ENCODE measurements at places on chromosomes 11 and 22. TPM values are rescaled to one million over a fixed set of nuclear protein-coding genes. Genes with fewer than 3 reads are reported as not detected.

HEPN1 gene
- not detected for total RNA-seq

DEFB108B gene
- total RNA-seq: not detected

TTLL1 gene
- total RNA-seq: 9.6 TPM

ACRV1 gene
- total RNA-seq: not detected

CNGA4 gene
- under 0.01 TPM for total RNA-seq

OR9Q2 gene
- total RNA-seq: 0.12 TPM

B3GAT1 gene
- total RNA-seq: not detected

SCO2 gene
- total RNA-seq: 2.7 TPM

TH gene
- total RNA-seq: not detected

NTM gene
- total RNA-seq: 82.5 TPM

DNAJB7 gene
- not detected for total RNA-seq

ACTN3 gene
- under 0.01 TPM for total RNA-seq

GVQW3 gene
- total RNA-seq: 2.3 TPM

SF3A1 gene
- total RNA-seq: 18.7 TPM

CTSW gene
- 0.12 TPM for total RNA-seq

Measured in uterine smooth muscle cell (primary cell).